Vagina (tissue), 2 donors: ENCODE measurements at places on chromosomes 2 and 18. TPM values are rescaled to one million over a fixed set of nuclear protein-coding genes. Genes with fewer than 3 reads are reported as not detected.

CPO gene
- total RNA-seq, result not detected

- no peak for DNase-seq
Measured at GRCh38 chr2:187188783-187189631, 259.0 kb downstream of the CALCRL start.

GRCh38 chr2:197255543-197255942 lies 55.0 kb downstream of the ANKRD44 start:
- no peak for DNase-seq

- DNase-seq, result no peak
Measured at GRCh38 chr2:21972586-21972985, 848.8 kb downstream of the TDRD15 start.

LGALSL gene
- 13.0 TPM for total RNA-seq
